Fibroblast of lung (primary cell): ENCODE measurements at places on chromosomes 1 and 21.
A peak's percentile ranks its signal among the peaks of the same experiment; 100 is the strongest.

- DNase-seq, result peak; percentile 58
These were observed 478 bp downstream of the RIT1 start for GRCh38 chr1:155910621-155911121.

DNA sequence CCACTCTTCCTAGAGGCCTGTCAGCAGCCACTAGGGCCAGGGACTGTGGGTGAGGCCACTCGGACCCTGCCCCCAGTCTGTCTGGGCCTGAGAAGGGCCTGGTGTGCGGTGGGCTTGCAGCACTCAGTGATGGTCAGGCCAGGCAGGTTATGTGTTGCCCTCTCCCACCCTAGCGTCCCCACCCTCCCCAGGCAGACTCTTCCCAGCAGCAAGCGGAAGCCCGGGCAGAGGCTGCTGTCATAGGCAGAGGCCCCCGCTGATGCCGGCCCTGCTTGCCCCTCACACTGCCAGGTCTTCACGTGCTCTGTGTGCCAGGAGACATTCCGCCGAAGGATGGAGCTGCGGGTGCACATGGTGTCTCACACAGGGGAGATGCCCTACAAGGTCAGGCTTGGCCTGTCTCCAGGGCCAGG lies 6.6 kb downstream of the ZBTB48 start:
- DNase-seq, result no peak

DNA sequence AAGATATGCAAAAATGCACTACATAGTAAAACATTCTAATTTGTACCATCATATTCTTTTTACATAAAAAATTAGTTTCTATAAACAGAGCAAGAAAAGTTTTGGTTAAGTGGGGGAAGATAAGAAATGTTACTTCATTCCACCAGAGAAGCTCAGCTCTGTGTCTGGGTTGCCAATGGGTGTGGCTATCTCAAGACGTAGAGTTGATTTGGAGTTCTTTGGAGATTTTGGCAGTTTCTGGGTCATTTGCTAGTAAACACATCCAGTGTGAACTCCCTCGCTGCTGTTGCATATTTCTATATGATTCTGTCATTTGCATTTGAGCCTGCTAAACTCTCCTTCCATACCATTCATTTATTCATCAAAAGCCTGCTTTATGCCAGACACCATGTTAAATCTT lies 7.2 kb downstream of the RGL1 start:
- DNase-seq, result no peak

- DNase-seq, result no peak
These were observed 1.5 kb upstream of the ATXN7L2 start for GRCh38 chr1:109482242-109482641.

GRCh38 chr1:224565186-224565585 lies 50.9 kb upstream of the CNIH3 start:
- DNase-seq, result peak; percentile 92

DNA sequence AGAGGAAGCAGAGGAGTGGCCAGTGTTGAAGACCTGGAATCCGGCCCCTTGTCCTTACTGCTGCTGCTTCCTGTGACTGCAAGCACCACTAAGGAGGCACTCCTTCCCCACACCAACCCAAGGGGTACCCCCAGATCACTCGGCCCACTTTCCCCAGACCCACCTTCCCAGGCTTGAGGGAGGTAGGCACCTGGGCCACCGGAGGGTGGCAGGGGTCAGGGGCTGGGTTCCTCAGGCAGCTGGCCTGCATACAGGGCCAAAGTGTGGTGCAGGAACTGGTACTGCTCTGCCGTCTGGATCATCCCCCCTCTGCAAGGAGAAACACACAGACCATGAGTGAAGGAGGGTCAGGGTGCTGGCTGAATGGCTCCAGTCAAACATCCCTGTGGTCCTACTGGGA lies 3.9 kb upstream of the ARL8A start:
- no peak for DNase-seq

- DNase-seq, result no peak
These were observed 4.5 kb upstream of the MRPL20 start for GRCh38 chr1:1411626-1412025.

DNA sequence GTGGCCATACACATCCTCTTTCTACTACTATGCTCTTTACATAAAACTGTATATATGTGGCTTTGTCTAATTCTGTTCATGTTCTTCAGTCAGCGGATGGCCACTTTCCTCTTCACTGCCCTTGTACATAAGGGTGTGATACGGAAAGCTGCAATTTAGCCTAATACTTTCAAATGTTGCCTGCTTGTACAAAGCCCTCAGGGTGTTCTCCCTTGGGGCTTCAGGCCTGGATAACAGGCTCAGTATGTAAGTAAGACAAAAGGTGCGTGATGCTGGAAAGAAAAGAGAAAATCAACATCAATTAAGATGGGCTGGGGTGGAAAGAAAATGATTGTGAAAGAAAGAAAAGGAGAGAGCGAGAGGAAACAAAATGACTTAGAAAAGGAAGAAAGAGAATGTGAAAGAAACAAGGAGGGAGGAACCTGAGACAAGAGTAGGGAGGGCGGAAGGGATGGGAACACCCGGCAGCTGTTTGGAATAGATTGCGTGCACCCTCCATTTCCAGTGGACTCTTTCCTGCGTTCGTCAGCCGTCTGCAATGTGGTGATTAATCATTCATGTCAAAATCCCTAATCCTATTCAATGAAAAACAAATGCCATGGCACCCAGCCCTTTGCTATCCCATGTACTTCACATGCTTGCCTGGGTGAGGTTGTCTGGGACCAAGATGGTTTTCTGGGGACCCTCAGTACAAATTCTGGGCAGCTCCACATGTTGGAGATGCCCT lies 553.6 kb downstream of the NUF2 start:
- peak; percentile 69 for DNase-seq

GRCh38 chr21:45488931-45489721 lies 53.1 kb downstream of the SLC19A1 start:
- DNase-seq, result no peak

GRCh38 chr1:30524840-30525617 lies 198.4 kb downstream of the MATN1 start:
- no peak for DNase-seq

DNA sequence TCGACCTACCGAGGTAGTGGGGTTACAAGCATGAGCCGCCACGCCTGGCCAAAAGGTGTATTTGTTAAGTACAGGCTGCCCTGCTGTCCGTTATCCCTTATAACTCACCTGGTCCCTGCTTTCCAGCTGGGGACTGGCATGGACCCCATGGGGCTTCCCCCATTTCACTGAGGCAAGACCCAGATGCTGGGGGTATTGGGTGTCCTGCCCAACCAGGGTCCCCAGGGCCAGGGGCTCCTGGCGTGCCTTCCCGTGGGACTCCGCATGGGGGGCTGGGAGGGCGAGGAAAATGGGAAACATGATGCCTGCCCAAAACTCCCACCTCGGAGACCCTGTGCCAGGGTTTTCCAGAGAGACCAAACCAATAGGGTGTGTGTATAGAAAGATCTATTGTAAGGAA lies 64.4 kb downstream of the FAAP20 start:
- no peak for DNase-seq

DNA sequence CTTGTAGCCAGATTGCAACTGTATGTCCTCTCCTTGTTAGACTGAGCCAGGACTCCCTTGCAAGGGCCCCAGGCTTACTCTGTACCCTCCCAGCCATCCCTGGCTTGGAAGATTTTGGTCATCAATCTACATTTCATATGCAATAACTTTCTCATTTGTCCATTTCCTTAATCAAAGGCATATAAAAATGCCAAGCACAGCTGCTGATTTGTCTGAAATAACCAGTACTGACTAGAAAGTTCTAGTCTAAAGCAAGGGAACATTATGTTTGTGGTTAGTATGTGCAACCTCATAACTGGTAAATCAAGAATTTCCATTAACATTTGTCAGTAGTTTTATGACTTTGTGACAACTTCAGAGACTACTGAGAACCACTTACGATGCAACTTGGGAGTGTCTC lies 370.2 kb downstream of the ST6GALNAC3 start:
- no peak for DNase-seq

- no peak for DNase-seq
These were observed 16.5 kb downstream of the LHX9 start for GRCh38 chr1:197933647-197934046.

DNA sequence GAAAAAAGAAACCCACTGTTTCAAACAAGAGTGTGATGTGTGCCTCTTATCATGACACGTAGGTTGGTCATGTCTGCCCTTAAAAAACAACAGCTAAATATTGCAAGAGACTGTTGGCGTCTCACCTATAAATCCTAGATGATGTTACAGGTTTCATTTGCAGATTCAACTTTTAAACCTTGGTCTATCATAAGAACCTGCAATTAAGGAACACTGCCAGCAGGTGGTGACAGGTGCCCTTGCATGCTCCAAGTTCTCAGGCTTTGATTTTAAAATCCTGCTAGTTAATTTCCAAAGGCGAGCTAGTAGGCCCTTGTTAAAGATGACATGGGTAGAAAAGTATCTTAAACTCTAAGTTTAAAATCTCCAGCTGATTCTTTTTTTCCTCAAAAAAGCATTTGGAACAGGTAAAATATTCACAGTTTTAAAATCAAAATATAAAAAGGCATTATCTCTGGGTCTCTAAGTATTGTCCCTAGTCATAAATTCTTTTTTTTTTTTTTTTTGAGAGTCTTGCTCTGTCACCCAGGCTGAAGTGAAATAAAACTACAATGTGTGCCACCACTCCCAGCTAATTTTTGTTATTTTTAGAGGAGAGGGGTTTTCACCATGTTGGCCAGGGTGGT lies 39.1 kb downstream of the CLSTN1 start:
- peak; percentile 53 for DNase-seq

GRCh38 chr1:36134505-36135329 lies 9.7 kb upstream of the COL8A2 start:
- DNase-seq, result peak; percentile 66

GRCh38 chr1:218345673-218346390 lies 696 bp downstream of the TGFB2 start:
- peak; percentile 83 for DNase-seq

DNA sequence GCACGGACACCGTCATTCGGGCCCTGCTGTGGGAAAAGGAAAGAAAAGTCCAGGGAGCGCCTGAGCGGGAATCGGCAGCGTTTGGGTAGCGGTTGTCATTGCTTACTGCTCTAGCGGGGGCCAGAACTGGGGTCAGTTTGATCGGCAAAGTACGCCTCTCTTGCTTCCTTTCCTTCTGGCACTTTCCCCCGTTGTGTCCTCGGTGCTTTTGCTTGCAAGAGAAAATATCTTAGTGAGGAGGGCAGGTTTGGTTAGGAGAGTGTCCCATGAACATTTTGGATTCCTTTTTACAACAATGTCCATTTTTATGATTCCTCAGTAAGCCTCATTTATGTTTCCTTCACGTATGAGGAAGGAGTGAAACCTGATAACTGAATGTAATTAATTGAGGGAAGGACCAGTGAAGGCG lies 670 bp downstream of the ST3GAL3 start:
- peak; percentile 33 for DNase-seq

- no peak for DNase-seq
These were observed 11.3 kb downstream of the SYTL1 start for GRCh38 chr1:27353166-27353565.

GRCh38 chr1:160204526-160205241 lies 500 bp upstream of the PEA15 start:
- DNase-seq, result no peak

GRCh38 chr1:27359822-27360158 lies 7.0 kb downstream of the MAP3K6 start:
- DNase-seq, result no peak

GRCh38 chr1:239247285-239247684 lies 139.1 kb upstream of the CHRM3 start:
- DNase-seq, result peak; percentile 29

GRCh38 chr1:172480431-172480830 lies 36.6 kb upstream of the PIGC start:
- no peak for DNase-seq

DNA sequence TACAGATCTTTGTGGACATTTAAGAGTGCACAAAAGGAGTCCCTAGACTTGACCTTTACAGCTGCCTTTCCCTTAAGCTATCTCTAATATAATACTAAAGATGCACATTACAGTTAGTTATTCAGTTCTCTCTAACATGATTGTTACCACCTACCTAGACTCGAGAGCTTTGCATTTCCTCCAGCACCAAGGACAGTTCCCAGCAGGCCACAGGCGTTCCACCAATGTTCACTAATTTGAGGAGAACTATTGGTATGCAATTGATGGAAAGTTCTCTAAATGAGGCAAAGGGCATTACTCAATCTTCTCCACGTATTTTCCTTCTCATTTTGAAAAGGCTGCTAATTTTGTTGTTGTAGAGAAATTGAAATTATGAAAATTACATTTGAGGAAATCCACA lies 5.4 kb upstream of the NTNG1 start:
- peak; percentile 57 for DNase-seq

DNA sequence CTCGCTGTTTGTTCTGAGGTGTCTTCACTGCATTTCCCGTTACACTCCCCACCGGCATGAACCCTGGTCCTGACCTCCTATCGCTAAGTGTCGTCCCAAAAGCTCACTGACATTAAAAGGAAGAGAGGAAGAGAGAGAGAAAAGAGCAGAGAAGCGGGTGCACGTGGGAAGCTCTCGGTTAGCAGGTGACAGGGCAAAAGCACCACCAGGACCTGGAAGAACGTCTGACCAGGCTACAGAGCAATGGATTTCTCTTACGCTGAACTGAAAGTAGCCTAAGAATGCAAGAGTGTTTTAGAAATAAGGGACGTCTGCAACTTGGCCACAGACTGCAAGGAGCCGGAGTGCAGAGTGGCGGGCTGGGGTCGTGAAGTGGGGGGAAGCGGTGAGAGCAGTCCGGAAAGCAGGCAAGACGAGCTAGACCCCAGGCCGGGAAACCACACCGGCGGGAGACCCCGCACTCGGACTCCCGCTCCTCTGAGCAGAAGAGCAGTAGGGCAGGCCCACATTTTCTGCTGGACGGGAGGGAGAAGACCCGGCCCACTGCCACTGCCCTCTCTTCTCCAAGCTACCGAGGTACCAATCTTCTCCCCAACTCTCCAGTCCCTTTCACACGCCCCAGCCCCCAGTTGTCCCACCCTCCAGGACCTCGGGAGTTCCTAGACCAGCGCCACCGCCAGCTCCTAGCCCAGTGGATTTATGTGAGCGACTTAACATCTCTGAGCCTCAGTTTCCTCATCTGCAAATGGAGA lies 8.3 kb upstream of the MPZL1 start:
- DNase-seq, result peak; percentile 43

DNA sequence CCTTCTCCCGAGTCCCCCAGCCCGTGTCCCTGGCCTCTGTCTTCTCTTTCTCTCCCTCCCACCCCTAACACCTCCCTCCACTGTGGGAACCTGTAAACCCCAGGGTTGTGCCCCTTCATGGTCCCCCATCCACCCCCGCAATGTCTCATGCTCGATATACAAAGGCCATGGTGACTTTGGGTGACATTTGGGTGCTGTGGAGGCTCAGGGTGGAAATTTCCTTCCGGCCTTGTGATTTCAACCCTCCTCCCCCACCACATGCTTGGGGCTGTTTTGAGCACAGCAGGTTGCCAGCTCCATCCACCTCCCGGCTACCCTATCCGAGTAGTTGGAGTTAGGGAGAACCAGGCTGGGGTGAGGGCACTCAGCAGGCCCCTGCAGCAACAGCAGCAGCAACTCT lies 25.7 kb upstream of the VPS13D start:
- no peak for DNase-seq
